COR-L47 (cell line): ENCODE measurements at places on chromosomes 11 and 22.

DNA sequence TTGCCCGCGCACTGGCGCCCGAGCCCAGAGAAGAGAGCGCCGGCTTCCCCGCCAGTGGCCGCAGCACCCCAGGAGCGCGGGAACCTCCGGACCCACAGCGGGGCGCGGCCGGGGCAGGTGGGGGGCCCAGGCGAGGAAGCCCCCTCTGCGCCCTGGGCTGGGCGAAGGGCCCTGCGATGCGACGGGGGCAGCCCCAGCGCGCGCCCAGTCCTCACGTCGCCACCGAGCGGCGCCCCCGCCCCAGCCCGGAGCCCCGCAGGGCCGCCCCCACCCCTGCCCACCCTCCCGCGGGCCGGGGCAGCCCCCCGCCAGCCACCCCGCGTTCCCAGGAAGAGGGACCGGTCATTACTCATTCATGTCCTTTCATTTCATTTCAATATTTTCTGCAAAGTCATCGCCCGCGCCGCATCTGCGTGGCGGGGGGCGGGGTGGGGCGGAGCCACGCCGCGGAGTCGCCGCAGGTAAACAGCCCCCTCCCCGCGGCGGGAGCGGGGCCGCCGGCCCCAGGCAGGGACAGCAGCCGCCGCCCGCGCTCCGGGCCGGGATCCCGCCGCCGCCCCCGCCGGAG, 673 bp upstream of the PANX2 start:
- DNase-seq, result peak; percentile 22

DNA sequence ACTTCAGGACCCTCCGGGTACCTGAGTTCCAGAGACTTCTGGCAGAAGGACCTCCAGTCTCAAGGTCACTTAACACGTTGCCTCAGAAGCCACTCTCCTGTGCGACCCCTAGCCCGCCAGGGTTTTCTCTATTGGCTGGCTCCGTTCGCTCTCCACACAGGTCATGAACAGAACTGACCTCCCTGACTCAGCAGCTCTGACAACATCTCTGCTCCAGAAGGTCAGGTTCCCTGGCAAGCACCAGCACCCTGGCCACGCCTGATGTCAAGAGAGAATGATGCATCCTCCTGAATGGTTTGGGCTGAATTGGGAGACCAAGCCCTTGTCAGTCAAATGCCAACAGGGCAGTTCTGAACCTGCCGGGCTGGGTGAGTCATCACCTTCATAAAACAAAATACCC, 84.3 kb upstream of the TMEM45B start:
- no peak for DNase-seq

GRCh38 chr11:8867931-8868631, 42.9 kb upstream of the AKIP1 start:
- DNase-seq, result no peak

- no peak for DNase-seq
Observed at GRCh38 chr22:49107961-49108530, 719.6 kb downstream of the BRD1 start.

- no peak for DNase-seq
Observed at GRCh38 chr22:46025973-46026898, 49.3 kb upstream of the WNT7B start.

DNA sequence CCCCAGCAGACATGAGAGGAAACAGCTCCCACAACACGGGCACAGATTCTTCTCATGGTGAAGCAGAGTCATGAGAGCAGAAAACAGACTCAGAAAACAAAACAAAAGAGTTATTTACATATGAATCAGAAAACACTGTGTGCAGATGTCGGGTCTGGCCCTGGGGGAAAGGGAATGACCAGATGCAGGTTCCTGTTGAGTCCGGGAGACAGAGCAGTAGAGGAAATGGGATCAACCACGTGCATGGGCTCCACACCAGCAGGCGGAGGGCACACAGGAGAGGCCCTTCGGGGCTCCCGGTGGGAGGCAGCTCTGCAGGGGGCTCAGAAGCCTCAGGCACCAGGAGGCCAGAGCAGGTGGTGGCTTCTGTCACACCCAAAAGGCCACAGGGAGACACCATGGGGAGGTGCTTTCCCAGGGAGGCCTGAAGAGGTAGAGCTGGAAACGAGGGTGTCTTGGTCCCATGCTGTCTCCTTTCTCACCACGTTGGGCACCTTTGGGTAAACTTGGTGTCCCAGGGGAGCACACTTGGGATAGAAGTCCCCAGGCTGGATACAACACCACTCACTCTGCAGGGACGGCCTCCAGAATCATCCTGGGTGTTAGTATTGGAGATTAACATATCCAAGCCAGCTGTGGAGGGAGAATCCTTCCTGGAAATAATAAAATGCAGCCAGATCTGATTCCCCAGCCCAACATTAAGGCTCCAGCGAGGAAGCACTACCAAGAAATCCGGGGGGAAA, 764.7 kb downstream of the BRD1 start:
- DNase-seq, result peak; percentile 70

DNA sequence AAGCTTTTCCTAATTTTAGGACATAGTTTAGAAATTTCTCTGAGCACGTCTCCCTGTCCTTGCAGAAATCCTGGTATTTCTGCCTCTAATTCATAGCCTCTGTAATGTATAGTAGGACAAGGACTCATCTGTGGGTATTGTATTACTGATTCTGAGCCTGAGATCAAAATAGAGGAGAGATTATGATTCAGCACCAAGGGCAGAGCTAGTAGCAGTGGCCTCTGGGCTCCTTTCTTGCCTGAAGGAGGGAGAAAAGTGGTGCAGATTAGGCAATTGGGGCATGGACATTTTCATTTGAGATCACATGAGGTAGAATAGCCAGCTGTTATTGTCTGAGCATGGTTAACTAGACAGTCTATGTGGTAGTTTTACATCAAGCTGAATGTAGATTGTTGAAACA, 2.8 kb downstream of the MADD start:
- no peak for DNase-seq
